ENCODE measurements at places on chromosomes 13 and 19.

DNA sequence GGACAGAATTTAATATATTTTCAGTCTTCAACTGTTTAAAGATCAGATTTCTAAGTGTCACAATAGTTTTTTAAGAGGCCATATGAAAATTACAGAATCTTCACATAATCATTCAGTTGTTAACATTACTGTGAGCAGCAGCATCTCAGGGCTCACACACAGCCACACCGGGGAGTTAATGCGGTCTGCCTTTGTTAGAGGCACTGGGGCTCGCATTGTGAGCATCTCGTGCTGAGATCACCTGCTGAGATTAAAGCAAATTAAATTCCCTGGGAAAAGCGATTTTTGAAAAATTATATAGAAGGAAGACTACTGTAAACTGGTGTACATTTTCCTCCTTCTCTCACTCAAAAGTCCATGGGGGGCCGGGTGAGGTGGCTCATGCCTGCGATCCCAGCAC is 16.6 kb downstream of the GPR12 start:
- DNase-seq, result no peak

DNA sequence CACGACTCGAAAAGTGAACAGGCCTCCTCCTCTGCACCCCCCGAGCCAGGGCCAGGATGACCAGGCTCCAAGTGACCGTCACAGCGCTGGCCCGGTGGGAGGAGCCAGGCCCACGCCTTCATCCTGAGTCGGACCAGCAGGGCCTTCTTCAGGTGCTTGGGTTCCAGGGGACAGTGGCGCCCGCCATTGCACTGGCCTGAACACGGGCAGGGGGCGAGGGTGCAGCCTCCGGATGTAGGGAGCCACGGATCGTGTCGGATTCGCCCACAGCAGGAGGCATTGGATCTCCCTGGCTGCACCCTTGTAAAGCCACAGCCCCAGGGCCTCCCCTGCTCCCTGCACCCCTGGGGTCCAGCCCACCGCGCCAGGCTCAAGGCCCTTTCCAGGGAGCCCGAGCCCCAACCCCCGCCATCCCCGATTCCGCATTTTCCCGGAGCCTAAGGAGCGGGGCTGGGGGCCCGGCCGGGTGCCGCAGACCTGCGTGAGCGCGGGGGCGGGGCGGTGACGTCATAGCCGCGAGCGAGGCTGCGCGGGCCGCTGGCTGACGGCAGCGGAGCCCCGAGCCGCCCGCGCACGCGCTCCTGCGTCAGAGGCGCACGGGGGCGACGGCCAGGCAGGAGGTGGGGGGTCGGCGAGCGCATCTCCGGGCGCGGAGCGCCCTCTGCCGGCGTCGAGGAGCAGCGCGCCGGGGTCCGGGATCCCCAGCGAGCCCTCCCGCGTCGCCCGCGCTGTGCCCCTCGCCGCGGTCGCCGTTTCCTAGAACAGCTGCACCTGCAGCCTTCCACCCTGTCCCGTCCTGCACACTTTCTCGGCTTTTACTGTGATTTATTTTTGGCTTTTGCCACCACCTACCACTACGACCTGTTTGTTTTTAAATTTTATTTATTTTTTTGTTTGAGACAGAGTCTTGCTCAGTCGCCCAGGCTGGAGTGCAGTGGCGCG is 1.5 kb upstream of the ATP5F1D start:
- peak; percentile 91 for DNase-seq

GRCh38 chr13:23202383-23202782 is 21.6 kb downstream of the SGCG start:
- DNase-seq, result no peak

DNA sequence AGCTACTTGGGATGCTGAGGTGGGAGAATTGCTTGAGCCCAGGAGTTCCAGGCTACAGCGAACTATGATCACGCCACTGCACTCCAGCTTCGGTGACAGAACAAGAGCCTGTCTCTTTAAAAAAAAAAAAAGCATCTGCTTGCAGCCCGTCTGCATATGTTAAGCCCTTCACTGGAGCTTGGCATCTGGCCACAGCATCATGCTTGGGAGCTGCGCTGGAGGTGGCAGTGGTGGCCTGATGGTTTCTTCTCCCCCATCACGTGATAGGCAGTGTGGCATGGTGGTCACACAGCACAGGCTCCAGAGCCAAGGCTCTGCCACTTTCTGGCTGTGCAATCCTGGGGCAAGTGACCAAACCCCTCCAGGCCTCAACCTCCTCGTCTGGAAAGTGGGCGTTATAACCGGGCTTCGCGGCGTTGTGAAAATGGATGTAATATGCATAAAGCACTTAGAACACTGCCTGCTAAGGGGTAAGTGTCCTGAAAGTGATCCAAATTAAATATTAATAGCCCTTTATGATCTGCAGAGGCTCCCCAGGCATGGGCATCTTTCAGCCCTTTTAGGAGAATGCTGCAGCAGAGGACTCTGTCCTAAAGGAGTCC is 24.4 kb downstream of the MARK4 start:
- DNase-seq, result no peak

DNA sequence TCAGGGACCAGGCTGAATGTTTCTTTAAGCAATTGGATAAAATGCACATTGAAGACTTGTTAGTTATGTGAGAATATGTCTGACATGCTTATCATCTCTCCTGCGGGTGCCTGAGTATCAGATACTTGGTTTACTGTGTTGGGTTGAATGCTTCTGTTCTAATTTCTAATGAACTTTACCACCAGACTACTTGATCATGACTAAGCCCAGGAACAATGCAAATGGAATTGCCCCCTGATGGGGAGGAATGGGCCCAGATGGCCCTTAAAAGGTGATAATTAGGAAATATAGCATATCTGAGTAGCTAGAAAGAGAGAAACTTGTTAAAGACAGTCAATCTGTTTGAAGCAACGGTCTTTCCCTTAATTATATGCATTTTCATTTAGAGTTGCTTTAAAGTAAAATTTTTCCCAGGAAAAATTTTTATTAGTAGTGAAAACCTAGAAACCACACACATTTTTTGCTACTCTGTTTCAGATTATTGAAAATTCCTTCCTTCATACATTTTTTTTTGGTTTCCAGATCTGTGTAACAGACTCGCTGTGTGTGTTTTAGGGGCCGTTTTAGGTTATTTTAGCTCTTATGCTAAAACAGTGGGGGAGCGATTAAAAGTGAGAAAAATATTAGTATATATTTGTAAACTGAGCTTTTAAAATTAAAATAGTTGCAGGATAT is 186.6 kb downstream of the TM9SF2 start:
- DNase-seq, result peak; percentile 79
